ENCODE measurements at places on chromosomes 5 and 9.

- no peak for DNase-seq
Measured at GRCh38 chr5:131776450-131776849, 20.4 kb downstream of the FNIP1 start.

DNA sequence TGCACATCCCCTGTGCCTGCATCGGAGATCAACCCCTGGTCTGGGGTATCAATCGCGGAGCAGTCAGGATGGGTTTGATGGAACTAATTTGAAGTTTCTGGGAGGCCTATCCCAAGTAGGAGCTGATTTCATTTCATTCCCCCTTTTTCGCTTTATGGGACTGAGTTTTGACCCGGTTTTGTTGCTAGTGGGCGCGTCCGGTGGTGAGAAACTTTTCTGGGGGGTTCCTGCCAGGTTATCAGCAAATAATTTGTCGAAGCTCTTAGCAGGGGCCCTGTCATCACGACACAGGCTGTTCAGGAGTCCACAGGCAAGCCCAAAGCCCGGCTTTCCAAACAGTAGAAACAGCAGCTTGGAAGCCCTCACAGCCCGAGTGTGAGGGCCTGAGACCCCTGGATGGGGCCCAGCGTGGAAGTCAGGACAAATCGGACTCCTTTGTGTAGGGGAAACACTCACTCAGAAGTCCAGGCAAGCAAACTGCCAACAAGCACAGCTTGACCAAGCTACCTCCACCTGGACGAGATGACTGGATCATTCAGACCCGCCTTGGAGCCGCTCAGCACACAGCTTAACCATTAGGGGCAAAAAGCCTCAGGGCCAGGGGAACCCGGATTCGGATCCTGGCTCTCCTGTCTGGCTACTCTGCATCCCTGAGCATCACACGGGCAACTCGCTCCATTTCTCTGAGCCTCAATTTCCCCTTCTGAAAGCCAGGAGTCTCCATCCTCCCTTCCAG lies 64.4 kb upstream of the BARHL1 start:
- DNase-seq, result no peak

- DNase-seq, result no peak
Measured at GRCh38 chr5:94944160-94944559, 325.7 kb downstream of the SLF1 start.

GRCh38 chr9:88508326-88508725 lies 26.7 kb upstream of the NXNL2 start:
- no peak for DNase-seq

GRCh38 chr9:22208846-22209585 lies 199.9 kb upstream of the CDKN2B start:
- no peak for DNase-seq

DNA sequence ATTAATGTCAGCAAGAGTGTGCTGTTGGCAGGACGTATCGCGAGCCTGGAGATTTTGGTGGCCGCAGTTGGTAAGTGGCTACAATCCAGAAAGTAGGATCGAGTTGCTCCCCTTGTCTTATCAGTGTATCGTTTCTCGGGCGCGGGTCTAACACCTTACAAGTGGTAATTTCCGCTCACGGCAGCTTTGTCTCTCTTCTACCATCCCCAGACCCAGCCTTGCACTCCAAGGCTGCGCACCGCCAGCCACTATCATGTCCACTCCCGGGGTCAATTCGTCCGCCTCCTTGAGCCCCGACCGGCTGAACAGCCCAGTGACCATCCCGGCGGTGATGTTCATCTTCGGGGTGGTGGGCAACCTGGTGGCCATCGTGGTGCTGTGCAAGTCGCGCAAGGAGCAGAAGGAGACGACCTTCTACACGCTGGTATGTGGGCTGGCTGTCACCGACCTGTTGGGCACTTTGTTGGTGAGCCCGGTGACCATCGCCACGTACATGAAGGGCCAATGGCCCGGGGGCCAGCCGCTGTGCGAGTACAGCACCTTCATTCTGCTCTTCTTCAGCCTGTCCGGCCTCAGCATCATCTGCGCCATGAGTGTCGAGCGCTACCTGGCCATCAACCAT lies 1.1 kb downstream of the PTGER4 start:
- no peak for DNase-seq
